Activated T-helper 9 cell treated with anti-CD3 and anti-CD28 coated beads, Interleukin-2, amount 50 U/mL, for 16 hours (primary cell): ENCODE measurements at places on chromosomes 16 and 17.

DNA sequence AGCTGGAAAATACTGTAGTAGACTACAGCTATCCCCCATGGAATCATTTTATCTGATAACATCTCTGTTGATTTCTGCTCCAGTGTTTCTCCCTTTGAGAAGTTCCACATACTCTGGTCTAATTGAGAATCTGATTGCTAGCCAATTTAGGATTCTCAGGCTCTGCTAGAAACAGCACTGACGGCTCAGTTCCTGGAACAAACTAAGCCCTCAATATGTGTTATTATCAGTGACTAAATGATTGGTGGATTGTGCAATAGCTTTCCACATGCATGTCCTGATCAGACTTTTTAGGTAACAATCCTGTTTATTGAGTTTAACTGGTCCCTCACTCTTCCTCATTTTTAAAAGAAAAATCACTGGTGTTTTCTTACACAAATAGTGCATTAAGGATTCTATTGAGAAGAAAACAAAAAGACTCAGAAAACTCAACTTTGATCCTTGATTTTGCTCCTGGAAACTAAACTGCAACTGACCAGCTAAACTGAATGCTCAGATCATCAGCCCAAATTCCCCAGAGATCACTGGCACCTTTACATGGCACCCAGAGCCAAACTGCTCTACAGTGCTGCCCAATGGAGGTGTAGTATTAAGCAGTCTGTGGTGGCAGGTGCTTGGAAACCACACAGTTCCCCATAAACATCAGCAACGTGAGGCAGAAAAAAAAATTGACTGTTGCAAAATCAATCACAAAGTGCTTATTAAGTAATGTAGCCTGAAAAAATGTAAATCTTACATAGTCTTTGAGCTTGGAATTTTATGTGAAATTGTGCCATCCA lies 423.7 kb downstream of the TOX3 start:
- DNase-seq: no peak

DNA sequence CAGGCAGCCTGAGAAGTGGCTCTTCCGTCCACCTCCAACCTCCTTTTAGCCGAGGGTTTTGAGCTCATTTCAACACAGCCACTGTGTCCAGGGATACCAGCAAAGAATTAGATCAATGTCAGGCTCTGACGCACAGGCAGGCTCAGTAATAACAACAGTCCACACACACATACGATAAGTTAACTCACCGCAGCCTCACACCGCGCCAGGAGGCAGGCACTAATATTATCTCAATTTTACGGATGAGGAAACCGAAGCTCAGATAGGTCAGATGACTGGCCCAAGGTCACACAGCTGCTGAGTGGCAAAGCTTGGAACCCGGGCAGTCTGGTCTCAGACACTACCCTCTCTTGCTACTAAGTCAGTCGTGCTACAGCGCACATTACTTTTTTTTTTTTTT lies 22.9 kb downstream of the ABR start:
- no peak for DNase-seq

GRCh38 chr16:85862476-85863383 lies 36.2 kb upstream of the IRF8 start:
- DNase-seq: no peak

- DNase-seq: no peak
Observed at GRCh38 chr16:50263940-50264929, 2.1 kb upstream of the ADCY7 start.

DNA sequence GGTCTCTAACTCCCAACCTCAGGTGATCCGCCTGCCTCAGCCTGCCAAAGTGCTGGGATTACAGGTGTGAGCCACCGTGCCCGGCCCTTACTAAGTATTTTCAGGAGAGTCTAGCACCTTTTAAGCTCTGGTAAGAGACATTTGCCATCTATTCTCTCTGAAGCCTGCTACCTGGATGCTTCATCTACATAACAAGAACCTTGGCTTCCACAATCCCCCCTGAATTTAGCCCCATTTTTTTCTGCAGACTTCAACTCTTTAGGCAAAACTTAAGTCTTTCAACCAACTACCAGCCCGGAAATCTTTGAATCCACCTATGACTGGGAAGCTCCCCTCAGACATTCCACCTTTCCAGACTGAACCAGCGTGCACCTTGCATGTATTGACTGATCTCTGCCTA lies 14.0 kb upstream of the UBE2I start:
- no peak for DNase-seq

GRCh38 chr16:839643-840408 lies 39.3 kb upstream of the GNG13 start:
- no peak for DNase-seq

DNA sequence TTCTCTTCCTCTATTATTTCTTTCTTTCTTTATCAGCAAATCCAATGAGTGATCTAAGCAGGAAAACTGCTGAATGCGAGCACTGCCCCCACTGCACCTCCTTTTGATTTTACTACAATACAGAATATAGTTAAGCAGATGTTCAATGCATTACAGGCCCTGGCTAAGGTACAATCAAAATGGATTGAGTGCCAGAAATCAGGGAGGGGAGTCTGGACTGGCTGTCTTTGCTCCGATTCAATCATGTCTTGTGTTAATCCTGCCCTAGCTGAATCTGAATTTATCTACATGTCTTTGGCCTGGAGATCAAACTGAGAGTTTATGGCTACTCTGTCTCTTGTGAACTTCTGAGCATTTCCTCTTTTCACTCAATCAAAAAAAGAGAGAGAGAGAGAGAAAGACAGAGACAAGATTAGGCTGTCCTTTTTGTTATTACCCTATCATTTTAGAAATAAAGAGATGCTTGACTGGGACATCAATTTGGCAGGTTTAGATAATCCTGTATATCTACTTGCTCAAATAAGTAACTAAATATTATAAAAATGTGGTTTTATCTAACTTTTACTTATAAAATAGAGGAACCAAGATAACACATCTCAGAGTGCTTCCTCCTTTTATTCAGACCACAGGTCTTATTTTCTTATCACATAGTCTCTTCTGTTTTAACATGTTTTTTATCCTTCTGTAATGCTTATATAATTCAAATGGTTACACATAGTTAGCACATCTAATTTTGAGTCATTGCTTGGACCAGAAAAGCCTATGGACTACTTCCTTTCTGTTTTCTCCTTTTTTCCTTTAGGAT lies 656.2 kb downstream of the KCNJ2 start:
- DNase-seq: no peak

DNA sequence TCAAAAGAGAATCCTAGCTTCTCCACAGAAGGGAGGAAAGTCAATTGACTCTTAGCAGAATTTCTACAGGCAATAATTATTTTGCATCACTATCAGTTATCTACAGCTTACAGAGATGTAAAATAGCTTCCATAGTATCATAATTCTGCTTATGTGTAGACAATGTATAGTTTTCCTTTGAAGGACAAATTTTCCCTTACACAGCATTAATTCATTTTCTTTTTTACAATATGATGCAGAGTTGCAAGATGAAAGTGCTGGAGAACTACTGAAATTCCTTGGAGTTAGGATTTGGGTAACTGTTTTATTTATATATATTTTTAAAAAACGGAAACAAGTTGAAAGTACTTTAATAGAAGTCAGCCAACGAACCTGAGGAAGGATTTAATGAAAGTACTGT lies 111.0 kb upstream of the CPHXL start:
- DNase-seq: no peak

DNA sequence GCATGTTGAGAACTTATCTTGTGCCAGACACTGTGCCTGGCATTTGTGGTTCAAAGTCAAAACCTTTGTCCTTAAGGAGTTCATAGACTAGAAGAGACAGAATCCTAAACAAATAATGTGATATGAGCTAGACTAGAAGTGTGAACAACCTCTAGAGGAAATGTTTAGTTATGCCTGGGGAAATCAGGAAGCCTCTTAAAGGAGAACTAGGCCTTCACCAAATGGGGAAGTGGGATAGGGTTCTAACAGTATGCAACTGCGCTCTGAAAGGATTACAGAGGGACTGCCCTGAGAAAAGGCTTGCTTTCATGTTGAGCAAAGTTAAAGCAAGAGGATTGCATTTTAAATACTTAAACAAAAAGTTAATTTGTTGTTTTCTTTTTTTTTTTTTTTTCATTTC lies 4.9 kb downstream of the RUNDC1 start:
- no peak for DNase-seq

GRCh38 chr16:9039210-9039609 lies 52.2 kb upstream of the HAPSTR1 start:
- DNase-seq: no peak

DNA sequence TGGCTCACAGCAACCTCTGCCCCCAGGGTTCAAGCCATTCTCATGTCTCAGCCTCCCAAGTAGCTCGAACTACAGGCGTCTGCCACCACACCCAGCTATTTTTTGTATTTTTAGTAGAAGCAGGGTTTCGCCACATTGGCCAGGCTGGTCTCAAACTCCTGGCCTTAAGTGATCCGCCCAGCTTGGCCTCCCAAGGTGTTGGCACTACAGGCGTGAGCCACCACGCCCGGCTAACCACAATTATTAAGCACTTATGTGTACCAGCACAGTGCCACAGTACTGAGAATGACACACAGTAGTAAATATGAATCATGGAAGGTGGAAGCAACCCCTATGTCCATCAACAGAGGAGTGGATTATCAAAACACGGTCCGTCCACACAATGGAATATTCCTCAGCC lies 49.8 kb downstream of the COTL1 start:
- DNase-seq: no peak
